ENCODE measurements at places on chromosomes 12 and 14. TPM values are rescaled to one million over a fixed set of nuclear protein-coding genes. Genes with fewer than 3 reads are reported as not detected.

DNA sequence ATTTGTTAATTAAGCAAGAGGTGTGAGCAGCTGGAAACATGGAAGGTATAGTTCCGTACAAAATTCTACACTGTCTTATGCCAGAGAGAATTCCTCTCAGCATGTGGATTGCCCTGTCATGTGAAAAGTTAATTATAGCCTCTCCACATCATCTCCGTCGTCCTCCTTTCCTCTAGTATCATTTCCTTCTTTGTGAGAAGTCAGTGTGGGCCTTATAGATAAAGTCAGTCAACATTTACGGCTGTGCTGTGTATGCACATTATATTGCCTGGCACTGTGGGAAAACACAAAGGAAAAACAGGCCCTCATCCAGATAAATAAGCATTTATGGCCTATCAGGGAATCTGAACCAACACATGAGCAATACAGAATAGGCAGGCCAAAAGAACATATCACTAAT lies 236.6 kb downstream of the SEC23A start:
- DNase-seq: no peak

DNA sequence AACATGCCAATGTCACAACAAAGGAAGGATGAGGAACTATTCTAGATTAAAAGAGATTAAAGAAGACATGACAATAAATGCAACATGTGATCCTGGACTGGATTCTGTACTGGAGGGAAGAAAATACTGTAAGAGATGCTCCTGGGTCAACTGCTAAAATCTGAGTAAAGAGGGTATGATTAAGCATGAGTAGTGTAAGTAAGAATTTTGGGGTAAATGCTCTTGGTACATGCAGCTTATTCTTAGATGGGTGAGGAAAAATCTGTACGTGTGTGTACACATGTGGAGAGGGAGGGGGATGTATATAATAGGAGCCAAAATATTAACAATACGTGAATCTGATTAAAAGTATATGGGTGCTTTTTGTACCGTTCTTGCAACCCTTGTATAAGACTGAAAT lies 66.0 kb downstream of the CDC42BPB start:
- DNase-seq: peak; percentile 29

- no peak for DNase-seq
Measured at GRCh38 chr14:50985859-50986331, 41.6 kb upstream of the PYGL start.

DNA sequence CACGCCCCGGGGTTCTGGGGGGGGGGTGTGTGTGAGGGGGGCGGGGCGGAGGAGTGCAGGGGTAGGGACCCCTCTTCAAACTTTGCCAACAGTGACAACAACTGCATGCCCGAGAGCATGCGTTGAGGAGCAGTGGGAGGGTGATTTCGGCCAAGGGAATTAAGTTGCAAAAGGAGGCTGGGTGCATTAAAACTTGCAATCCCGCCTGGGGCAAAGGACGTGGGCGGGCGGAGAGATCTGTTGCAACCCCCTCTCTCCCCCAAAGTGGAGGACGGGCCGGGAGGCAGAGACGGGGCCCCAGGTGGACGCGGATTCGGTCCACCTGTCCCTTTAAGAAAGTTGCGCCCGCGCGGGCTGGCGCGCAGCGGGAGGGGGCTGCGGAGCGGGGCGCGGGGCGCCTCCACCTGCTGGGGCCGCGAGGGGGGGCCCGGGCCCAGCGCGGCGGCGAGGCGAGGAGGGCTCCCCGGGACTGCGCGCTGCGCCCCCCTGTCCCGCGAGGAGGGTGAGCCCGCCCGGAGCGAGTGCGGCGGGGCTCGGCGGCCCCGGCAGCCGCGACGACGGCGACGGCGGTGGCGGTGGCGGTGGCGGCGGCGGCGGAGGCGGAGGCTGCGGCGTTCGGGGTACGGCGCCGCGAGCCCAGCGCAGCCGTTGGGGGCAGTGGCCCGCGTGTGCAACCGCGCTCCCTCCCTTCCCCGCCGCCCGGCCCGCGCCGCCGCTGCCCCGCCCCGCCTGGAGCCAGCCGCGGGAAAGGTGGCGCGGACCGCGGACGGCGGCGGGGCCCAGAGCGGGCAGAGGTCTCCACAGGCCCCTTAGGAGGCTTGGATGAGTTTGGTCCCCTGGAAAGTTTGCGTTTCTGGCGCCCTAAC lies 530 bp upstream of the FOXN4 start:
- DNase-seq: no peak

GRCh38 chr12:125824276-125824675 lies 759.0 kb downstream of the AACS start:
- DNase-seq: no peak

DNA sequence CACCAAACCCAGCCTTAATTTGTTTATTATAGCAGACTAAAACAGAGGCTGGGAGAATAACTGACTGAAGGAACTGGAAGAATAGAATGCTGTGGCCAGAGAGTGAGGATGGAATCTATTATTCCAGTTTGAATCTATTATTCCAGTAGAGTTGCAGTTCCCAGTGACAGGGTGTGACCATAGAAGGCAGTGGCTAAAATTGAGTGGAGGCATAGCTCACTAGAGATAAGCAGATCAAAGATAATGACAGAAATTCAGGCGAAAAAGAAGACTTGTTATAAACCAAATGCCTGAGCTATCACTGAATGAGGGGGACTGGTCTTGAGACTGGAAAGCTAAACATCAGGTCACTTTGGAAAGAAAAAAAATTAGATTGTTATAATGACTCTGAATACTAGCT lies 26.0 kb upstream of the SNX6 start:
- no peak for DNase-seq

DNA sequence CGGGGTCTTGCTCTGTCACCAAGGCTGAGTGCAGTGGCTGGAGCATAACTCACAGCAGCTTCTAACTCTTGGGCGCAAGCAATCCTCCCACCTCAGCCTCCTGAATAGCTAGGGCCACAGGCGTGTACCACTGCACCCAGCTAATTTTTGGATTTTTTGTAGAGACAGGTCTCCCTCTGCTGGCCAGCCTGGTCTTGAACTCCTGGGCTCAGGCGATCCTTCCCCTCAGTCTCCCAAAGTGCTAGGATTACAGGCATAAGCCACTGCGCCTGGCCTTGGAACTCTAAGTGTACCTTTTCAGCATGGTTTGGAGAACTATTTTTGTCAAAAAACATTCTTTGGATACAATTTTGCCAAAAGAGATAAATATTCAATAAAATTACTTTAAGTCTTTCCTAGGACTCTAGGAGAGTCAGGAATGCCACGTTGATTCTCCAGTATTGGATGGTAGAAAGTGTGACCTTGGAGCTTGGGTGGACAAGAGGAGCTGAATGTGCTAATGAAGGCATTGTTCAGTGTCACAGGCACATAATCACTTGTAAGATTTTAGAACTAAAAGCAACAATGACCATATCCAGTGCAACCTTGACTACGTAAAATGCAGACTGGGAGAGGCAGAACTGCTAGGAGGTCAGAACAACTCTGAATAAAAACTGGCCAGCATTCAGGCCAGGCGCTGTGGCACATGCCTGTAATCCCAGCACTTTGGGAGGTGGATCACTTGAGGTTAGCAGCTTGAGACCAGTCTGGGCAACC lies 2.8 kb downstream of the SRSF9 start:
- DNase-seq: peak; percentile 42

TMPRSS12 gene
- total RNA-seq: not detected

TMCC3 gene
- total RNA-seq: 5.1 TPM

TESPA1 gene
- not detected for total RNA-seq

DNA sequence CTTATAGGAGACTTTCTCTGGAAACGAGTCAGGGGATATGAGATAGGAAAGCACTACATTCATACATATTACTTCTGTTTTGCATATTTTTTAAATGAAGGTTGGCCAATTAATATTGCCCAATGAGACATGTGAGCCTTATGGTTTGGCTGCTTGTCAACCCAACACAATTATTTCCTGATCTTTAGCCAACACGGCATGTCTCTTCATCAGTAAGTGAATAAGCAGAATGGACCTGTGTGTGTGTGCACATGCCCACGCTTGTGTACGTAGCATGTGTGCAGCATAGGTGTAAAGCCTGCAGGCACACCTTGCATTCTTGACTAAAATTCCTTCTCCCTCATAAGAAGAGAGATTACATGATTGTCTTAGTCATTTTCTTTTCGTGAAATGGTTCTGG lies 88.3 kb downstream of the STON2 start:
- no peak for DNase-seq

- DNase-seq: no peak
Measured at GRCh38 chr12:52634266-52635056, 16.1 kb upstream of the KRT73 start.

- DNase-seq: no peak
Measured at GRCh38 chr14:89959853-89960445, 4.2 kb downstream of the TDP1 start.

GRCh38 chr14:103127861-103128598 lies 4.8 kb downstream of the TNFAIP2 start:
- no peak for DNase-seq

CYP46A1 gene
- 0.38 TPM for total RNA-seq

GNG2 gene
- total RNA-seq: 45.6 TPM

DNA sequence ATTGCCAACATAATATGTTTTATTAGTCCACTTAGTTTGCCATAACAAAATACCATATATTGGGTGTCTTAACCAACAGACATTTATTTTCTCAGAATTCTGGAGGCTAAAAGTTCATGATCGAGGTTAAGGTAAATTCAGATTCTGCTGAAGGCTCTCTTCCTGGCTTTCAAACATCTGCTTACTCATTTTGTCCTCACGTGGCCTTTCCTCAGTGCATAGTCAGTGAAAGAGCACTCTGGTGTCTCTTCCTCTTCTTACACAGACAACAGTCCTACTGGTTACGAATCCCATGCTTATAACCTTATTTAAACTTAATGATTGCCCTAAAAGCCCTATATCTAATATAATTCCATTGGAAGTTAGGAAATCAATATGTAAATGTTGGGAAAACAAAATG lies 479.7 kb downstream of the FSCB start:
- DNase-seq: no peak

ART4 gene
- not detected for total RNA-seq

GRCh38 chr12:97490141-97490540 lies 27.5 kb downstream of the RMST start:
- DNase-seq: no peak

DNA sequence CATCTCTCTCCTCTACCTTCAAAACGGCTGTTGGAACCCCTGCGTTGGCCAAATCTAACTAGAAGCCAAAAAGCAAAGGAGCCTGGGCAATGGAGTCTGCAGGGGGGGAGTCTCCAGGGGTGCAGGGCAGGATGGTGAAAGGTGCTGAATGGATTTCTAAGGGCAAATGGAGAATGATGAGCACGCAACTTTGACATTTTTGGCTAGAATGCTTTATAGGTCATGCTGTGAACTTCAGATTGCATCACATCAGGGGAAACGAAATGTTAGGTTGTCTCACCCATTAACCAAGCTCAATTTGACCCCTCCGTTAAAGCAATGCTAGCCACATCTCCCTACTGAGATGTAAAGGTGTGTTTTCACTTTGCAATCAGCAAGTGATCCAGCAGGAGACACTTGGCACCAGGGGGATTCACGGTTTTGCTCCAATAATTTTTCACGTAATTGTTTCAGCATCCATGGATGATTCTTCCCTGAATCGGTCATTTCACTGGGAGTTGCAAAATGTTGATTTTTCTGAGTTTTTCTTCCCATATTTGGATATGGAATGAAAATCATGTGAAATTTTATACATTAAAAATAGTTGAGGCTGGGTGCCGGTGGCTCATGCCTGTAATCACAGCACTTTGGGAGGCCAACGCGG lies 78.0 kb upstream of the MDM1 start:
- DNase-seq: no peak

- DNase-seq: no peak
Measured at GRCh38 chr12:85765453-85765869, 70.7 kb downstream of the RASSF9 start.

HOXC11 gene
- 3.2 TPM for total RNA-seq

WNT5B gene
- total RNA-seq: 50.9 TPM

DNA sequence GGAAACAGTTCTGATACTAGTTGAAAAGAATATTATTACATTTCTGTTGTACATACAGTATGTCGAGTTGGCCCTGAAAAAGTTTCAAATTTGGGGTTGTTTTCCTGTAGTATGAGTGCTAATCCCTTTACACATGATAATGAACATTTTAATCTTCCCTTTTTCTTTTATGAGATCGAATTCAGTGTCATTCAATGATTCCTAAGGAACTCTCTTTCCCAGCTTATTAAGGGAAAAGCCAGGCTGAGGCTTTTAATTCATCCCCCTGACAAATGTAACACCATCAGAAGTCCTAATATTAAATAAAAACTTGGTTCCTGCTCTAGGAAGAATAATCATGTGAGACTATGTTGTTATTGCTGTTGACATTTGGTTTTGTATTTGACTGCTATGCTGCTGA lies 42.9 kb upstream of the USP44 start:
- DNase-seq: no peak

DNA sequence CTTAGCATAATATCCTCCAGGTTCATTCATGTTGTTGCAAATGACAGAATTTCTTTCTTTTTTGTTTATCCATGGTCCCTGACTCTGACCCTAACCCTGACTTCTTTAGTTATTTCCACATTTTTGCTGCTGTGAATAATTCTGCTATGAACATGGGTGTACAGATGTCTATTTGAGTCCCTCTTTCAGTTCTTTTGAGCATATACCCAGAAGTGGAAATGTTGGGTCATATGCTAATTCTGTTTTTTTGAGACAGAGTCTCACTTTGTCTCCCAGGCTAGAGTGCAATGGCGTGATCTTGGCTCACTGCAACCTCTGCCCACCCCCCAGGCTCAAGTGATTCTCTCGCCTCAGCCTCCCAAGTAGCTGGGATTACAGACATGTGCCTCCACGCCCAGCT lies 33.1 kb downstream of the KNTC1 start:
- DNase-seq: no peak

SLC5A8 gene
- total RNA-seq: not detected

CCDC60 gene
- total RNA-seq: not detected

DNA sequence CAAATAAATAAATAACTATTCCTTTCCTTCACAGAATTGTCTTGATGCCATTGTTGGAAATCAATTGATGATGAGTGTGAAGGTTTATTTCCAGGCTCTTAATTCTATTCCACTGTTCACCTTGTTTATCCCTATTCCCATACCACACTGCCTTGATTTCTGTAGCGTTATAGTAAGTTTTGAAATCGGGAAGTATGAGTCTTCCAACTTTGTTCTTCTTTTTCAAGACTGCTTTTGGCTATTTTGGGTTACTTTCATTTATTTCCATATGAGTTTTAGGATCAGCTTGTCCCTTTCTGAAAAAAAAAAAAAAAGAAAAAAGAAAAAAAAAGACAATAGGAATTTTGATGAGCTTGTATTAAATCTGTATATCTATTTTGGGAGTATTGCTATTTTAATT lies 9.3 kb upstream of the CDK2AP1 start:
- DNase-seq: no peak

GRCh38 chr14:69137416-69137815 lies 15.5 kb downstream of the DCAF5 start:
- DNase-seq: no peak

- peak; percentile 64 for DNase-seq
Measured at GRCh38 chr14:73211251-73212040, 25.9 kb upstream of the PAPLN start.

GRCh38 chr12:107760809-107761501 lies at the start of gene PRDM4:
PRDM4 (minus strand) TSS chr12:107761137; CDS start chr12:107760515, 622 bp downstream.
- DNase-seq: peak; percentile 91

KRT2 gene
- not detected for total RNA-seq
